ENCODE measurements at places on chromosomes 7 and 10.

- DNase-seq = no peak
These were observed 96.6 kb downstream of the FAM53B start for GRCh38 chr10:124647421-124648130.

GRCh38 chr7:116670409-116671015 lies 1.5 kb upstream of the MET start:
- no peak for DNase-seq

- peak; percentile 34 for DNase-seq
These were observed 597 bp downstream of the ZNF277 start for GRCh38 chr7:112206991-112207592.

- no peak for DNase-seq
These were observed 481 bp downstream of the SFTPA2 start for GRCh38 chr10:79559726-79560125.

DNA sequence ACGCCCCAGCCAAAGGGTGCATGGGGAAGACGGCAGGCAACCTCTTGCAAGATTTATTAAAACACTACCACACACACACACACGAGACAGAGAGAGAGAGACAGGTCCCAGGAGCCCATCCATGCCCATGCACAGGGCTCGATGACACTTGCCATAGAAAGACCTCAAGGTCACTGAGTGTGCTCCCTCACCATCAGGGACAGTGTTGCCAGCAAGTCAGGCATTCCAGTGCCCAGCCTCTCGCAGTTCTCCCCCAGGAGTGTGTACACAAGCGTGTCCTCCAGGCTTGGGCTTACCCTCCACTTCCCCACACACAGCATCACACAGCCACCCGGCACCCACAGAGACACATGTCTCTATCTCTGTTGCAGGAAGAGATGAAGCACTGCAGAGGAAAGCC lies 46.8 kb upstream of the SLF2 start:
- no peak for DNase-seq

DNA sequence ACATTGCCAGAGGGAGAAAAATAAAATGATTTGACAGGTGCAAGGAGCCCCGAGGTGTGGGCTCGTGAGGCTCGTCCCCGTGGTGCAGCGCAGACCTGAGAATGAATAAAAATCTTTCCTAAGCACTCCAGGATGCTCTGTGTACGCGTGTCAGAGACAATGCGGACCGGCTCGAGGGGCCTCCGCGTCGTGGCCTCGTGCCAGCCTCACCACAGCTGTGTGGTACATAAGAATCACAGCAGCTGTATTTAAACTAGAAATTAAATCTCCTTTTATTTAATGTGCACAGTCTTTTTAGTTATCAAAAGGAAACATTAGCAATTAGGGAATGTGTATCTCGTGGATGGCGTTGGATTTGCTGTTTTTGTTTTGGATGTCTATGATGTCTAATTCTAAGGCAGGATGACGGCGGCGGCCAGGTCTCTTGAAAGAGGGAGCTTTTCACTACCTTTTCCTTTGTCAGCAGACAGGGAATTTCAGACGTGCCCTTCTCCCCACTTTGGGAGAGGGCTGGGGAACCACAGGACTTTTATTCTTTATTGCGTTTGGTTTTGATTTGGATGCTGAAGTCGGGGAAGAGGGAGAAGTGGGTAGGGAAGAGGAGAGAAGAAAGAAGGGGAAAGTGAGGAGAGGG lies 365.3 kb upstream of the SHH start:
- DNase-seq = no peak

DNA sequence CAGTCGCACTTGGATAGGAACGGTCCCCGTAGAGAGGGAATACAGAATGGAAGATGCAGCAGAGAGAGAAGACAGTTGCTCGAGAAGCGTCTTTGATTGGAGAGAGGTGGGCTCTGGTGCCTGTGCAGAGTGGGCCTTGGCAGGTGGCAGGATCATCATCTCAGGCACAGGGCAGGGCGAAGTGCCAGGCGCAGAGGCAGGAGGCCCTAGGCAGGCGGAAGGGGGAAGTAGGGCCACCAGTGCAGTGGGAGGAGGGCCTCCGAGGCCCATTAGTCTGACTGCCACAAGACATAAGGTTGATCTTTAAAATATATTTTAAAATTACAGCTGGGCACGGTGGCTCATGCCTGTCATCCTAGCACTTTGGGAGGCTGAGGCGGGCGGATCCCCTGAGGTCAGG lies 10.1 kb downstream of the CARD11 start:
- DNase-seq = no peak

DNA sequence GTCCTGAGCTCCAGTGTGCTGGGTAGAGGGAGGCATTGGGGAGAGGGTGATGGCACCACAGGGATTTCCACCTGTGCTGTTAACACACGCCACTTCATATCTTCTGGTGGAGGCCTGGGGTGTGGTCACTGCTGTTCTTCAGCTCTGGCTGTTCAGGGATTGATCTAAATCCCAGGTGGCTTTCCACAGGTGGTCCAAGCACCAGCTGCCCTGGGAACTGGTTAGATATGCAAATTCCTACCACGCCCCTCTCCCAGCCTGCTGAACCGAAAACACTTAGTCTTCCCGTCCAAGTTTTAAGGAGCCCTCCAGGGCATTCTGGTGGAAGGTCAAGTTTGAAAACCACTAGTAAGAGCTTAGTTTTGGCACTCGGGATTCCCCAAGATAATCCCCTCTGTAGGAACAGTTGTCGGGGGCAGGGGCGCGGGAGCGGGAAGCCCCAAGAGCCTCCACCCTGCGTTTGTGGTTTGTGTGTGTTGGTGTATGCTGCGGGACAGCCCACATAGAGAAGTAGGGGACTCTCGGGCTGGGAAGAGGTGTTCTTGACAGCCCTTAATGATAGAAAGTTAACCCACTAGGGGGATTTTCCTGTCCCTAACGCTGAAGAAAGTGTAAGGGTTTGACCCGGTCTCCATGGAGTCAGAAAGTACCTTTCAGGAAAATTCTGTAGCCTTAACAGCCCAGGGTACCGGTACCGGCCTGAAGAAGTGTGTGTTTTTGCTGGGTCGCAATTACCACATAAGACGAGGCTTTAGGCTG lies 5.1 kb downstream of the DEPP1 start:
- DNase-seq = no peak

DNA sequence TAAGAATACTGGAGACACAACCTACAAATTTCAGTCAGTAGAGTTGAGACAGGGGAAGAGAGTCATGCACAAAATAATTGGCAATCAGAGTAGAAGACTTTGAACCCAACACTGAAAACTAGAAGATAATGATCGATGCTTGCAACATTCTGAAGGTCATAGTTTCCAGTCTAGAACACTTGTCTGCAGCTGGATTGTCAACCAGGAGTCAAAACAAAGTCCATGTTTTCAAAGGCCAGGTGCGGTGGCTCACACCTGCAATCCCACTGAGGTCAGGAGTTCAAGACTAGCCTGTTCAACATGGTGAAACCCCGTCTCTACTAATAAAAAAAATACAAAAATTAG lies 26.8 kb upstream of the SMURF1 start:
- DNase-seq = no peak

- no peak for DNase-seq
These were observed 9.9 kb downstream of the XPNPEP1 start for GRCh38 chr10:109913306-109913892.

DNA sequence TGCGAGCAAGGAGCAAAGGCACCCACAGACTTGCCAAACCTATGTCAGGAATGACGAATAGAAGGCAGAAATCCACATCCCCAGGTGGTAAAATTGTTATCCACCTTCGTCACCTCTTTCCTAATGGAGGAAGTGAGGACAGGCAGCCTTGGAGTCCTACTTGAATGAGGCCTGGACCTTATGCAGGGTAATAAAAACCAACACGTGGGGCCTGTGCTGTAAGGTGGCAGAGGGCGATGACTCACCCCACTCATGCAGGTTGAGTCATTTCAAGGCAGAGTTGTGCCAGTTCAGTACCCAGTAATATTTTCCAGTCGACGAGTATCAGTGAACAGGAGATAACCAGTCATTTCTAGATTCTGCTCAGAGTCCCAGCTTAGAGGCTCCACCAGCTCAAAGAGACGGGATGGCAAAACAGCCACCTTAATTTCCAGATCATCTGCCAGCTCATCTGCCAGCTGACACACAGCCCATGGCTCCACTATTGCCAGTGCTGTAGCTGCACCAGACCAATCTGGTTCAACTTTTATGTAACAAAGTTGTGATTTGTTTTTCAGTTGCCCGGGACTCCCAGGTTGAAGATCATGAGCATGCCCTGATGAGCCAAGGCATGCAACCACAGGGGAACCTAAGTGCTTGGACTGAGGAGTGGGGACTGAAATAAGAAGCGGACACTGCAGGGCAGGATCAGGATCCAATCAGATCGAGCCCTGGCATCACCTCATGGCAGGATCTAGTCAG lies 176.2 kb upstream of the ITGB1 start:
- DNase-seq = no peak

DNA sequence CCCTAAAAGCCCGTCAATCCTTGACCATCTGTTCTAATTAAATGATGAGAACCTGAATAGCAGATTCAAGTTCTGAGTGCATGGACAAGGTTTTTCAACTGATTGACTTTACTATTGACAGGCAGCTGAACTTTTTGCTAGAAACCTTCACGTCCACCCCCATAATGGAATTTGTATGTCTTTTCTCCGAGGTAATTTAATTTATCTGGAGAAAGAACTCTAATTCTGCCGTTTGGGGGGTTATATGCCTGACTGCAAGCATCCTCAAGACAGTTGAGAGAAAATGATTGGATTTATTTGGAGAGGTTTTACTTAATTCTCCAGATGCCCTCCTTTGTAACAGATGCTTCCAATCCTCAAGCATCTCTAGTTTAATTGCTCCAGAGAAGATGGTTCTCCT lies 1053.4 kb upstream of the AUTS2 start:
- DNase-seq = no peak

DNA sequence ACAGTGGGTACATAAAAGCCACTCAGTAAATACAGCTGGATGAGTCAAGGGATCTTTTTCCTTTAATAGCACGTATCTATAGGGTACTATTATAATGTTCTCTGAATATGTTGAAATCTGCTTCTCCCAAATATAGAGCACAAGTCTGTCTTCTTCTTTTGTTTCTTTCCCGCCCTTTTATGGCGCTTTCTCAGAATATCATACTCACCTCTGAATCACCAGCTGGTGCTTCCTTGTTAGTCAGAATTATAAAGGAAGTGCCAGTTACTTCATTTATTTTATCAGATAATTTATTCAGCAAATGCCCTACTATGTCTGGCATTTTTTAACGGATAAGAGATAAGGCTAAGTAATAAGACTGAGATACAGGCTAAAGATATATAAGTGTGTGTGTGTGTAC lies 772.9 kb downstream of the SORCS3 start:
- no peak for DNase-seq

GRCh38 chr7:69843653-69844052 lies 245.4 kb downstream of the AUTS2 start:
- DNase-seq = no peak

GRCh38 chr7:105036217-105037168 lies 22.5 kb downstream of the KMT2E start:
- no peak for DNase-seq

- no peak for DNase-seq
These were observed 39.9 kb upstream of the GOT1 start for GRCh38 chr10:99470327-99470726.

DNA sequence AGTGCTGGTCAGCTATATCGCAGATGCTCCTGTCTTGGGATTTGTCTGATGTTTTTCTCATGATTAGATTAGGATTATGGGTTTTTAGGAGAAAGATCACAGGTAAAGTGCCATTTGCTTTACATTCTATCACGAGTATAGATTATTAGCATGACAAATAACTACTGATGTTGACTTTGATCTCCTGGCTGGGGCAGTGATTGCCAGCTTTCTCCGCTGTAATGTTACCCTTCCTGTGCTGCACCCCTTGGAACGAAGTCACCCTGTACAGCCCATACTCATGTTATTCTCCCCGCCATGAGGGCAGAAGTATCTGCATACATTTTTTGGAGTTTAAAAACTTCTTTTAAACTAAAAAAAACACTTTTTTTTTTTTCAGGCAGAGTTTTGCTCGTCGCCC lies 10.8 kb upstream of the CLDN4 start:
- DNase-seq = no peak

All from skin of body (tissue), 3 donors.